H1 (cell line): ENCODE measurements at places on chromosomes 16 and 17.

GRCh38 chr16:84471316-84471715 lies 33.1 kb downstream of the MEAK7 start:
- no peak overlapping the region for H3K27ac ChIP-seq
- H3K4me3 ChIP-seq, result no peak overlapping the region
- H3K36me3 ChIP-seq, result no peaks in the 10 kb centered on the region
- DNase-seq, result no peak
- H3K27me3 ChIP-seq, result no peaks in the 10 kb centered on the region

GRCh38 chr16:24993722-24994686 lies 21.2 kb downstream of the ARHGAP17 start:
- no peaks in the 10 kb centered on the region for H3K27me3 ChIP-seq
- H3K4me3 ChIP-seq, result no peak overlapping the region
- no peak overlapping the region for H3K27ac ChIP-seq
- no peaks in the 10 kb centered on the region for H3K36me3 ChIP-seq
- no peak for DNase-seq

DNA sequence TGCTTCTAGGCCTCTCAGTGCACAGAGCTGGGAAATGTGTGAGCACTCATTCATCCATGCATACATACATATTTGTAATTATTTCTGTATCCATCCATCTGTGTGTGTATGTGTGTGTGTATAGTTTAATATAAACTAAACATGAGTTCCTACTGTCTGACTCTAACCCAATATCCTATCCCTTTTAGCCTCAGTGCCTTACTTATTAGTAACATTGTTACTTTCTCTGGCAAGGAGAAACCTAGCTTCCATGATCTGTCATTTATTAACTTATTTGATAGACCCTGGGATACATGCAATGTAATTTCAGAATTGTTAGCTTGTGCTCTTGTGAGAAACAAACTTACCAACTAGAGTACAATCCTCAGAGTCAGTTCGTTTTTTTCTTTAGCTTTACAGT lies 59.0 kb upstream of the WSCD1 start:
- H3K36me3 ChIP-seq, result no peaks in the 10 kb centered on the region
- no peak for DNase-seq
- H3K4me3 ChIP-seq, result no peak overlapping the region
- no peaks in the 10 kb centered on the region for H3K4me1 ChIP-seq

GRCh38 chr16:23837553-23838308 lies 1.9 kb downstream of the PRKCB start:
- peak overlapping the region; percentile 82 for H3K4me3 ChIP-seq
- peaks cover 15% of the 10 kb centered on the region for H3K4me1 ChIP-seq
- H3K27ac ChIP-seq, result no peak overlapping the region
- DNase-seq, result no peak
- H3K36me3 ChIP-seq, result no peaks in the 10 kb centered on the region

DNA sequence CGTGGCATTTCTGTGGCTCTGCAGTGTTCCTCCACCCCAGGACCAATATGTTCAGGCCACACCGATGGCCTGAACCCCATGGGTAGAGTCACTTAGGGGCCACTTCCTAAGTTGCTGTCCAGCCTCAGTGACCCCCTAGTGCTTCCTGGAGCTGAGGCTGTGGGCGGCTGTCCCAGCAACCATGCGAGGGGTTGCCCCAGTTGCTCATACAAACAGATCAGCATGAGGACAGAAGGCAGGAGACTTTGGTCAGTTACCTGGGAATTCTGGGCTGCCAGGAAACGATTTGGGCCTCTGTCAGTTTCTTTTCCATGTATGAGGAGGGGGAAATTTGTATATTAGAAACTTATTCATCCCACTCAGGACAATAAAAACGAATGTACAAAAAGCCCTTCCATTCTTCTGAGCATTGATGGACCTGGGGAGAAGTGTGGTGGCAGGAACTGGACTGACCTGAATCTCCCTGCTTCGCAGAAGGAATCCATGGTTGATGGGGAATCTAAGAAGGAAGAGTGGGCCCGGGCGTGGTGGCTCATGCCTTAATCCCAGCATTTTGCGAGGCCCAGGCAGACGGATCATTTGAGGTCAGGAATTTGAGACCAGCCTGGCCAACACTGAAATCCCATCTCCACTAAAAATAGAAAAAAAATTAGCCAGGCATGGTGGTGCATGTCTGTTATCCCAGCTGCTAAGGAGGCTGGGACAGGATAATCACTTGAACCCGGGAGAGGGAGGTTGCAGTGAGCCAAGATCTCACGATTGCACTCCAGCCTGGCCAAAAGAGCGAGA lies 4.9 kb upstream of the IL32 start:
- DNase-seq, result no peak
- no peak overlapping the region for H3K4me3 ChIP-seq
- H3K27me3 ChIP-seq, result no peaks in the 10 kb centered on the region; the same call in 1 of the 2 replicates
- H3K4me1 ChIP-seq, result peaks cover 16% of the 10 kb centered on the region

- DNase-seq, result no peak
- H3K4me1 ChIP-seq, result no peaks in the 10 kb centered on the region
- H3K27me3 ChIP-seq, result no peaks in the 10 kb centered on the region
- H3K4me3 ChIP-seq, result no peak overlapping the region
Observed at GRCh38 chr16:49545741-49546448, 172.3 kb downstream of the C16orf78 start.

DNA sequence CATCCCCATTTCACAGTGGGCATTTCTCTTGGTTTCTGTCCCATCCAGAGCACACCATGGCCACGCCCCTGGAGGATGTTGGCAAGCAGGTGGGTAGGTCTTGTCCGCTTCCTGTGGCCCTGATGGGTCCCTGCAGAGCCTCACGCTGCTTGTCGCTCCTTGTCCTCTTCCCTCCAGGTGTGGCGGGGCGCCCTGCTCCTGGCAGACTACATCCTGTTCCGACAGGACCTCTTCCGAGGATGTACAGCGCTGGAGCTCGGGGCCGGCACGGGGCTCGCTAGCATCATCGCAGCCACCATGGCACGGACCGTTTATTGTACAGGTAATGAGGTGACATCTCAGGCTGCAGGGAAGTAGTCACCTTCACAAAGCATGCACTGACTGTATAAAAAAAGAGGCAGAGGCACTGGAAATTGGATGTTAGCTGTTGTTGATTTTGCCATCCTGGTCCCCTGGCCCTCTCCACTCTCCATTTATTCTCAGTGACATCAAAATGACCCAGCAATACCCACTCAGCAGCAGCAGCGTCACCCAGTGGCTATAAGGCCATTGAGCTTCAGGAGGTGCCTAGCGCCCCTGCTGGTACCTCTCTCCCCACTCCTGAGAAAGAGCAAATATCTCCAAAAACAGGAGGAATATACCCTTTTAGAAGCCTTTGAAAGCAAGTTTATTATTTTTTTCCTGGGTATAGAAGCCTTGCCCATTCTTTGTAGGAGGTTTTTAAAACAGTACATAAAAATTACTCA lies 13.7 kb downstream of the METTL22 start:
- peaks cover 45% of the 10 kb centered on the region for H3K36me3 ChIP-seq
- H3K27ac ChIP-seq, result no peak overlapping the region
- H3K27me3 ChIP-seq, result no peaks in the 10 kb centered on the region
- no peak overlapping the region for H3K4me3 ChIP-seq
- peak; percentile 68 for DNase-seq

- no peak overlapping the region for H3K4me3 ChIP-seq
- no peak for DNase-seq
- no peaks in the 10 kb centered on the region for H3K27me3 ChIP-seq
- H3K36me3 ChIP-seq, result peaks cover 17% of the 10 kb centered on the region
- no peak overlapping the region for H3K27ac ChIP-seq
Observed at GRCh38 chr16:28108590-28109247, 45.2 kb upstream of the GSG1L start.

DNA sequence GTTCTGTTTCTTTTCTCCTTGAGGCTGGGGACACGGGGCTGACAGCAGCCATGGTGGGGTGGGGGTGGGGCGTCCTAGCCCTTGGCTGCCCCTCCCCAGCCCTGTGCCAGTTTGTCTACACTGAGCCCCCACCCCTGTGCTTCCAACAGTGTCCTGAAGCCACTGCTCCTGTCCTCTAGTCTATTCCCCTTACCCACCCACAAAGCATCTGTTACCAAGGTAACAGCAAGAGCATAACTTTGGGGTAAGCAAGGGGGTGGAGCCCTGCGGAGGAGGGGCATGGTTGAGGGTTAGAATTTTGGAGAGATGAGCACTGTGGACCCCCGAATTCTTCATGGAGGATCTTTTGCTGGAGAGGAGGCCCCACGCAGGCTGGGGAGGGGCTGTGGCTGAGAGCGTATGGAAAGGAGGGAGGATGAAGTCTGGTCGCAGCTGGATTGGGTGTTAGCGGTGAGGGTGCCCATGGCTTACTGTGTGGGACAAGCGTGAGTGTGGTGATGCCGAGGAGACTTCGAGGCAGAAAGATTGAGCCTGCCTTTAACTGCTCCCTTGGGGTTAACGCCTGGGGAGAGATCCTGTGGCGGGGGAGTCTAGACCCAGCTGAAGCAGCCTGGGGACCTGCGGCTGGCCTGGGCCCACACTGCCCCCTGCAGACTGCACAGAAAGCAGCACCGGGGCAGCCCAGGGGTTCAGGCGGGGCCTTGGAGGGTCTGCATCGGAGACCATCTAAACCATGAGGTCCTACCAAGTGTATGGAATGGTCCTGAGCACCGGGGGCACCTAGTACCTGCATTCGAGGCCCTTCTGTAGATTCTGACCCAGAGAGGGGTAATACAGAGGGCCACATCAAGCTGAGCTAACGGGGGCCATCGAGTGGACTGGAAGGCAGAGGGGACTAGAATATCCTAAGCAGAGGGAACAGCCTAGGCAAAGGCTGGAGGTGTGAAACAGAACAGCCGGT lies 6.1 kb upstream of the STAC2 start:
- DNase-seq, result peak; percentile 89
- peaks cover 9% of the 10 kb centered on the region for H3K4me1 ChIP-seq
- H3K27me3 ChIP-seq, result no peaks in the 10 kb centered on the region
- H3K27ac ChIP-seq, result no peak overlapping the region
- no peaks in the 10 kb centered on the region for H3K36me3 ChIP-seq
- peak overlapping the region; percentile 53 for H3K4me3 ChIP-seq

GRCh38 chr17:8835106-8835505 lies 32.4 kb downstream of the PIK3R6 start:
- DNase-seq, result peak; percentile 43
- no peaks in the 10 kb centered on the region for H3K36me3 ChIP-seq
- no peak overlapping the region for H3K4me3 ChIP-seq
- peaks cover 4% of the 10 kb centered on the region for H3K4me1 ChIP-seq
- no peaks in the 10 kb centered on the region for H3K27me3 ChIP-seq
- H3K27ac ChIP-seq, result no peak overlapping the region

GRCh38 chr17:751269-752001 lies 629 bp downstream of the GEMIN4 start:
- H3K27me3 ChIP-seq, result no peaks in the 10 kb centered on the region
- peaks cover 15% of the 10 kb centered on the region; the same call in 1 of the 2 replicates for H3K36me3 ChIP-seq
- H3K4me3 ChIP-seq, result peak overlapping the region; percentile 88
- DNase-seq, result no peak
- H3K27ac ChIP-seq, result peak overlapping the region; percentile 68; the same call in 1 of the 2 replicates
- H3K4me1 ChIP-seq, result peaks cover 2% of the 10 kb centered on the region

DNA sequence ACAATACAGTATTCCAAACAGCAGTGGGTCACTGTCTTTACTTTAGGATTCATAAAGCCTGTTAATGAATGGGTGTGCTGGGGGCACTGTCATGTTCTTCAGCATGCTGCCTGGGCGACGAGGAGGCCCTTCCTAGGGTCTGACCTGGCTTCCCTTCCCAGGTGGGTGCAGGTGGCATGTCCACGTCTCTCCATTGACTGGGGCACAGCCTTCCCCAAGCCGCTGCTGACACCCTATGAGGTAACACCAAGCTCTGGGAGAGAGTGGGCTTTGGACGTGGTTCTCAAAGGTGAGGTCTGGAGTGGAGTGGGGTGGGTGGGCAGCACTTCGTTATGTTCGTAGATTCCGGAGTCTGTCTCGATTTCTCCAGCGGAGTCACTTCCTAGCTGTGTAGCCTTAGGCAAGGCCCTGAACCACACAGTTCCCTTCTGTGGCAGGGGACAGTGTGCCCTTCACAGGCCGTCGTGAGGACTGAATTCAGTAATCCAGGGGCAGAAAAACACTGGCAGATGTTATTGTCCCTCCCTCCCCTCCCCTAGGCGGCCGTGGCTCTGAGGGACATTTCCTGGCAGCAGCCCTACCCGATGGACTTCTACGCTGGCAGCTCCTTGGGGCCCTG lies 771 bp upstream of the OVCA2 start:
- no peak overlapping the region for H3K27ac ChIP-seq
- H3K4me1 ChIP-seq, result peaks cover 3% of the 10 kb centered on the region; the same call in 1 of the 2 replicates
- DNase-seq, result no peak
- no peaks in the 10 kb centered on the region; the same call in 1 of the 2 replicates for H3K36me3 ChIP-seq

DNA sequence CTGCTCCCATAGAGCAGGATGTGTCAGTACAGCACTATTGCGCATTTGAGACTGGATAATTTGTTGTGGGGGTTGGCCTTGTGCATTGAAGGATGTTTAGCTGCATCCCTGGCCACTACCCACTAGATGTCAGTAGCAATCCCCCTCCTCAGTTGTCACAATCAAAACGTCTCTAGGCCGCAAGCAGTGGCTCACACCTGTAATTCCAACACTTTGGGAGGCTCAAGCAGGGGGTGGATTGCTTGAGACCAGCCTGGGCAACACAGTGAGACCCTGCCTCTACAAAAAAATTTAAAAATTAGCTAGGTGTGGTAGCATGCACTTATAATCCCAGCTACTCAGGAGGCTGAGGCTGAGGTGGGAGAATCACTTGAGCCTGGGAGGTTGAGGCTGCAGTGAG lies 48.4 kb downstream of the CENPV start:
- no peaks in the 10 kb centered on the region for H3K27me3 ChIP-seq
- no peak for DNase-seq
- H3K36me3 ChIP-seq, result no peaks in the 10 kb centered on the region

DNA sequence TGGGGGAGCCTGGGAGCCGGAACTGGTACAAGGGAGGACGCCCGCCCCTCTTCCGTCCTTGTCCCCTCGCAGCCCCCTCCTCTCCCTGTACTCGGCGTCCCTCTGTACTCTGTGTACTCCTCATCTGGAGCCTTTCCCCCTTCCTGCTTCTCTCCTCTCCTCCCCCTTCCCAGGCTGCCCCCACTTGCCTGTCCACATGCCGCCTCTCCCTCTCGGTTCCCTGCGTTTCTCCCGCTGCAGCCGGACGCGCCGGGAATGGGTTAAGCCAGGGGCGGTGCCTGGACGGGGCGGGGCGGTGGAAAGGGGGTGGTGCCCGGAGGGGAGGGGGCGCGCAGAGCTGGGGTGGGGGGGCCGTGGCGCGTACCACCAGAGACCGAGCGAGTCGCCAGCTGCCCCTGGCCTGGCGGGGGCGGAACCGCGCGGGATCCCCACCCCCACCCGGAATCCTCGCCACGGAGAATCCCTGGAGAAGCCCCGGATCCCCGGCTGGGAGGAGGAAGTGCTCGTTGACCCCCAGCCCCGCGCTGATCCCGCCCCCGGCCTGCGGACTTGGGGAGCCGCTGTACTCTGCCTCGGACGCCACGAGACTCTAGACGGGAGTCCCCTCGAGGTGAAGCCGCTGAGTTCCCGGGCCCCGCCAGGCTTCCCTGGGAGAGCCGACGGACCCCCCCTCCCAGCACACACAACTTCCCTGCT lies 22.6 kb downstream of the GJD3 start:
- peak overlapping the region; percentile 57 for H3K4me3 ChIP-seq
- peaks cover 22% of the 10 kb centered on the region for H3K27me3 ChIP-seq
- H3K27ac ChIP-seq, result no peak overlapping the region
- H3K36me3 ChIP-seq, result no peaks in the 10 kb centered on the region
